Karpas-422 (cell line): ENCODE measurements at places on chromosomes 16 and 17.

- peak; percentile 27 for DNase-seq
These were observed 2.1 kb downstream of the PRPSAP1 start for GRCh38 chr17:76351526-76352071.

GRCh38 chr16:47861999-47862398 is 293.8 kb downstream of the ABCC12 start:
- no peak for DNase-seq

GRCh38 chr16:86697715-86698114 is 119.4 kb downstream of the FOXL1 start:
- DNase-seq, result no peak

DNA sequence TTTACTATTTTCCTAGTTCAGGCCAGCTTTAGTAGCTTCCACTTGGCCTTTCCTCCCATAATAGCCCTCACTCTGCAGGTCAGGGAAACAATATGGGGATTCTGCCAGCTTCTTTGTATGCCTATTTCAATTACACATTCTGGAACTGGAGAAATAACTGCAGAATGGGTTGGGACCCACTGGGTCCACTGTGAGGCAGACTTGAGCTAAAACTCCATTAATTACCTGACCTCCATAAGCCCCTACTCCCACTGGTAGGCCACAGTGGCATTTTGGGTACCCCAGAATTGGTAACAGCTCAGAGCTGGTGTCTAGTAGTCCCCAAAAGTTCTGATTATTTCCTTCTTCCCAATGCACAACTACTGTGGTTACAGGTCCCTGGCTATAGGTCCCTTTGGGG is 16.7 kb upstream of the TENT4B start:
- DNase-seq, result peak; percentile 44

DNA sequence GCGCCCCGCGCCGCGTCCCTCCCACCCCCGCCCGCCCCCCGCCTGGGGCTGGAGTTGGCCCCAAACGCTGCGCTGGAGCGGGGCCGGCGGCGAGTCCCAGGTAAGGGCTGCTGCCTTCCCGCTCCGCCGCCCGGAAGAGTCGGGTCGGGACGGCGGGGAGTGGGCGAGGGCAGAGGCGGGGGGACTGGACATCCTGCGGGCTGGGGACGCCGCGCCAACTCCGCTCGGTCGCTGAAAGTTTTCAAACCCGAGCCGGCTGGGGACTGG is 469 bp downstream of the GPRC5C start:
- DNase-seq, result no peak

DNA sequence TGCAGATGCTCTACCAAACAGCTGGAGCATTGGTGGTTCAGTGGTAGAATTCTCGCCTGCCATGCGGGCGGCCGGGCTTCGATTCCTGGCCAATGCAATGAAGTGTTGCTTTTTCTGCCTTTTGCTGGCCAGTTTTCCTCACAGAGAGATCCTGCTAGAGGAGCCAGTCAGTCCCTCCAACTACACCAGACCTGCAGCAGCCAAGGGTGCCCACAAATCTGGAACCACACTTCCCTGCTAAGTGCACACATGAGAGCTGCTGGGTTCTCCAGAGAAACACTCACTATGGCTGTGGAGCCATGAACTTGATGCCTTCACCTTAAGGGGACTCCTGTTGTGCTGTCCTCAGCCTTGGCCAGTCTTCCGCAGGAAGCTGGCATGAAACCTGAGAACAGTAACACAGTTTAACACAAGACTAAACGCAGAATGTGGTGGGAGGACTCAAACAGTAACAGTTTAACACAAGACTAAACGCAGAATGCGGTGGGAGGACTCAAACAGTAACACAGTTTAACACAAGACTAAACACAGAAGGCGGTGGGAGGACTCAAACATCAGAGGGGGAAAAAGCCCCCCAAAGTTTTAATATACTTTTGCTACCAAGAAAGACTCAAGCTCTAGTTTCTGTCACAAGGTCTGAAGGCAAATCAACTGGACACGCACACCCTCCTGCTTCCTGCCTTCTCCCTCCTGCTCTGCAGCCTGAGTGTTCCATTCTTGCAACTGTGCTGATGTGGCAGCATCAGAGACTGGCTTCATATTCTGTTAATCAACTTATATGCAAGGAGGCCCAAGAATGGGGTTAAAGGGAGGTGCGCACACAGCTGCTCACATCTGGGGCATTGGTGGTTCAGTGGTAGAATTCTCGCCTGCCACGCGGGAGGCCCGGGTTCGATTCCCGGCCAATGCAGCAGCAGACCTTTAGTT is 12.0 kb downstream of the VAC14 start:
- no peak for DNase-seq

DNA sequence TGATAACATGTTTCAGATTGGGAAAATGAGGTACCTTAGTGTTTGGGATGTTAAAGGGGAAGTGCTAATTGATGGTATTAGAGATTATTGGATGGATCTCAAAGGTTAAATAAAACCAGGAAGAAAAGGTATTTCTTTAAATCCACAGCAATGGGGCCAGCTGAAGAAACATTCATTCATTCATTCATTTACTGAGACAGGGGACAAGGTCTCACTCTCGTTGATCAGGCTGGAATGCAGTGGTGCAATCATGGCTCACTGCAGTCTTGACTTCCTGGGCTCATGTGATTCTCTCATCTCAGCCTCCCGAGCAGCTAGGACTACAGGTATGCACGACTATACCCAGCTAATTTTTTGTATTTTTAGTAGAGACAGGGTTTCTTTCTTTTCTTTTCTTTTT is 19.8 kb downstream of the EARS2 start:
- no peak for DNase-seq

DNA sequence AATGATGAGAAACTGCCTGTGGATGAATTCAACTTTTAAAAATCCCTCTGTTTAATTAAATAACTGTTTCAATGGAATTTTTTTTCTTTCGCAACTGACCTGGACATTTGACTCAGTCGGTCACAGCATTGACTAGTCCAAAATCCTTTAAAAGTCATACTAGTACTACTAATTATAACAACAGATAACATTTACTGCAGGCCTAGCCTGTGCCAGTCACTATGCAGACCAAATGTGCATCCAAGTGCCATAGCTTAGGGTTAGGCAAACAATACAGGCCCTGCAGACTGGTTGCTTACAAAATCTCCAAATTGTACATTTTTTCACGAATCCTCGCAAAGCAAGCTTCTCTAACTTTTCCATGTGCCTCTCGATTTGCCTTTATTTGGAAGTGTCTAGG is 56.6 kb downstream of the MYOCD start:
- DNase-seq, result no peak

DNA sequence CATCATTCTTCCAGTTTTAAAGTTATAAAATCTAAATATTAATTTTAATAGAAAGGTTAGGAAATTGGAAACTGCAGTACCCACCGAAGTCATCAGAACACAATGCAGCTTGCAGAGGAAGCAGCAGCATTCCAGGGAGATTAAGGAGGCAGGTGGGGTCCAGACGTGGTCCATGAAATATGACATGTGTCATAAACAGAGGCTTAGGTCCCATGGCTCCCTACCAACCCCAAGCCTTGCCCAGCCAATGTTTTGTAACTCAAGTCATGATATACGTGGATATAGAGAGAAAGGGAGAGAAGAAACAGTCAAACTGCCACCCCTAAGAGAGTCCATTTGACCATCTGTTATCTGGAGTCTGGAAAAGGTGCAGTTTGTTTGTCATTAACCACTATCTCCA is 670.0 kb downstream of the TOX3 start:
- DNase-seq, result no peak

DNA sequence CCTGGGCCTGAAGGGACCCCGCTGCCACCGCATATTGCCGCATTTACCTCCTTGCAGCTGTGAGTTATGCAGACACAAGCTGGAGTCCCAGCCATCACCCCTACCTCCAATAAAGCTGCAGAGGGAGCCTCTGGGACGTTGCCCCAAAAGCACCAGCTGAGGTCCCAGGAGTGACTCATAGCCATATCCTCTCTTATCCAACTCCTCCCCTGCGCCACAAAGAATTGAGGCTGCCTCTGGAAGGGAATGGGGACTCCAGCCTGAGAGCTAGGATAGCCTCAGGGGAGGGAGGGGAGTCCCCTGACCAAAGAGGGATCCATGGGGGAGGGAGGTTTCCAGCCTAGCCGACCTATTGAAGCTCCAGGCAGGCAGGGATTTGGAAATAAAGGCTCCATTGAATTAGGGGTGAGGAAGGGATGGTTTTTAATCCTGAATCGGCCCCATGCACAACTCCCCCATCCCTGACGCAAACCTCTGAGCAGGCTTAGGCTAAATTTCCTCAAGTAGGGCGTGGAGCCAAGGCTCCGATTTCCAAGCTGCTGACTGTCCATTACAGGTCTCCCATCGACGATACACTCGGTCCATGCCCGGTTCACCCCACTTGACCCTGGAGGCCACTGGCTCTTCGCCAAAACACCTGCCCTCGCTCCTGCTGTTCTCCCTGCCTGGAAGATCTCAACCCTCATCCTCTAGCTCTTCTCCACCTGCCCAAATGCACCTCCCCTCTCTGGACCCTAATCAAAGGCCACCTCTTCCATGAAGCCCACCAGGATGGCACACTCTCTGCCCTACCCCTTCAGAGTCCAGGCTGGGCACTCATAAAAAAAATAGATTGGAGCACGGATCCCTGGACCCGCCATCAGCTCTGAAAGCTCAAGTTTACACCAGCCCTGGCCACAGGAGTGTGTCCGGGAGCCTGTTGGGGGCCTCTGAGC is 27.5 kb downstream of the PIMREG start:
- no peak for DNase-seq

GRCh38 chr17:16506188-16506587 is 14.2 kb upstream of the LRRC75A start:
- DNase-seq, result no peak

DNA sequence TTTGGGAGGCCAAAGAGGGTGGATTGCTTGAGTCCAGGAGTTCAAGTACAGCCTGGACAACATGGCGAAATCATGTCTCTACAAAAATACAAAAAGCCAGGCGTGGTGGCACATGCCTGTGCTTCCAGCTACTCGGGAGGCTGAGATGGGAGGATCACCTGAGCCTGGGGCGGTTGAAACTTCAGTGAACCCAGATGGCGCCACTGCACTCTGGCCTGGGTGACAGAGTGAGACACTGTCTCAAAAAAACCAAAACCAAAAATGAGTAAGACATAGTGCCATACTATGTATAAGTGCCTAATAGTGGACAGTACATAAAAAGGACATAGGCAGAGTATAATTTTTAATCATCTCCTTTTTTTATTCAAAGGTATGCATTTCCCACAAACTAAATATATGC is 4.0 kb downstream of the CTC1 start:
- no peak for DNase-seq

- no peak for DNase-seq
These were observed 5.7 kb upstream of the CX3CL1 start for GRCh38 chr16:57366544-57367040.

DNA sequence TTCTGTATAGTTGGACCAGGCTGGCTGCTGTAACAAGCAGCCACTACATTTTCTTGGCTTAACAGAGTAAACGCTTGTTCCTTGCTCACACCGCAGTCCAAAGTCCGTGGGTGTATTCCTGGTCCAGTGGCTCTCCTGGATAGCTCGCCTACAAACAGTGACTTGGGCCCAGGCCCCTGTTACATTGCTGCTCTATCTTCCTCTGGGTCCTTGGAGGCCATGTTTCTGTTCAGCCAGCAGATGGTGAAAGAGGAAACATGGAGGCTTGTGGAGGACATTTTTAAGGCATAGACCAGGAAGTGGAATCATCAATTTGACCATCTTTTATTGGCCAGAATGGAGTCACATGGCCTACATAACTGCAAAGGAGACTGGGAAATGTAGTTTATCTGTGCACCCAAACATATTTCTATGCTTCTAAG is 55.1 kb downstream of the ATP2C2 start:
- DNase-seq, result peak; percentile 87

DNA sequence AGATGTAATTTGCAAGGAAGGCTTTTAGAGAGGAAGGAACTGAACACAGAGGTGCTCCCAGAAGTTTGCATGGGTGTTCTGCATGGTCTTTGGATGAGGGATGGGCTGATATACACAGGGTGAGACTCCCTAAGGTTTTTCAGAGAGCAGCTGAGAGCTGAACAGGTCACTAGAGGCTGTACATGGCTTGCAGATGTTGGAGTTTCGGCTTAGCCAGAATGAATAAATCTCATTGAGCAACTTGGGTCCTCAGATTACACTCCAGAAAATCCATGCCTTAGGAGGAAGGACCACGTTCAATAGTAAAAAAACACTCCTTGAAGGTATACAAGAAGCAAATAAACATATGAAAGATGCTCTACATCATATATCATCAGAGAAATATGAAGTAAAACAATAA is 7.5 kb upstream of the ITGB3 start:
- DNase-seq, result no peak

DNA sequence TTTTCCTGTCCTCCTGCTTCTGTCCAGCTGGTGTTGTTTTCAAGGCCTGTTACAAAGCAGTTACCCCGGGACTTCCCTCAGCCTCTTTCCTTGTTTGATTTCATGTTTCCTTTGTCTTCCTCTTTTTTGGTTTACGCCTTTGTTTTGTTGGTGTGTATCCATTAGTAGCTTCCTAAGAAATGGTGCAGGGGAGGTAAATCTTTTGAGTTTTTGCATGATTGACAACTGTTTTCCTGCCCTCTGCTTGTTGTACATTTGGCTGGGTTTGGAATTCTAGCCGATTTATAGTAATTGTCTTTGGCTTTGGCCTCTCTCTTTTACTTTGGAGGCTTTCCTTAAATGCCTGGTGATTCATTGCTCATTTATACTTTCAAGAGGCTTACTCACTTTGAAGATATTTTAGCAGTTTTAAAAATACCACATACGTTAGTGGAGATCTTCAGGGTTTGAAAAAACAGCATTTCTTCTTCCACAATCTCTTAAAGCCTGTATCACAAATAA is 32.8 kb downstream of the DNAH2 start:
- DNase-seq, result no peak

DNA sequence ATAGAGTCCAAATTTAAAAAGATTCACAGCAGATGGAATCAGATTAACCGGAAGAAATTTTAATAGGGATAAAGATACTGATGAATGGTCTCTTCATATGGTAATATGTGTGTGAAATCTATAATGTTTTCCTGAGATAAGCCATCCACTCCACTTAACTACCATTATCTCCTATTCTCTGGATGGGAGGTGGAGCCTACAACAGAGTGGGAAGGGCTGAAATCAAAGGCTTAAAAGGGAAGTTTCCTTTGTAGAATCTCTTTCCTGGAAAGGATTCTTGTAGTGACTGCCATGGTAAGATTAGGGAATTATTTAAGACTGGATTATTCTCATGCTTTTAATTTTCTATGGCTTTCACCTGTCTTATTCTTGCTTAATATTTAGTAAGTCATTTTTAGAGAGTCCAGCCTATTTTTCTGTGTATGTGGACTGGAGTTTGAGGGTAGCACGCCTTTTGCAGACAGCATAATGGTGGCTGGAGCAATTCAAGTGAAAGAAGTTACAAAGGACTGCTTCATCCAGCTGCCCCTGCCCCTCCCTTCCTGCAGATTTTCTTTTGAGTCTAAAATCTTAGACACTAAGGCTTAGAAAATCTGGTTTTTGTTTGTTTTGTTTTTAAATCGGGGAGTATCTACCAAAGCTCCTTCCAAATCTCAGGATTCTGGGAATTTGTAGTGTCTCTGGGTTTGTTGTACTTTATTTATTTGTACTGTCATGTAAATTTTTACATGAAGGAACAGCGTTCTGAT is 26.5 kb downstream of the KAT7 start:
- no peak for DNase-seq
